Daoy (cell line): ENCODE measurements at places on chromosomes 3 and 15. TPM values are rescaled to one million over a fixed set of nuclear protein-coding genes. Genes with fewer than 3 reads are reported as not detected.

DNA sequence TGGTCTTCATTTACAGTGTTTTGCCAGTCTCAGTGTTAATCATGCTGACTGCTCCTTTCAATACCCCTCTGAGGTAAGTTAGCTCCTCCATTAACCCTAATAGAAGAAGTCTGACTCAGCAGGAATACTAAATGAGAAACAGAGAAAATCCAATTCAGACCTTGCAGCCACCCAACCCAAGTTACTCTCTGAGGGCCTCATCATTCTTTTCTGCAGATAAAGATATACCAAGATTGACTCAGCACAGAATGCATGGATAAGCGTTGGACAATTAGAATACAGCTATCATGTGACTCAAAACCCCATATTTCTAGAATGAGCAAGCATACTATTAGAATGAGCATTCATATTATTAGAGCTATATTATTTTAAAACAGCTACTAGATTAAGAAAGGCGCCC lies 389.1 kb upstream of the SGO1 start:
- no peak for DNase-seq

DNA sequence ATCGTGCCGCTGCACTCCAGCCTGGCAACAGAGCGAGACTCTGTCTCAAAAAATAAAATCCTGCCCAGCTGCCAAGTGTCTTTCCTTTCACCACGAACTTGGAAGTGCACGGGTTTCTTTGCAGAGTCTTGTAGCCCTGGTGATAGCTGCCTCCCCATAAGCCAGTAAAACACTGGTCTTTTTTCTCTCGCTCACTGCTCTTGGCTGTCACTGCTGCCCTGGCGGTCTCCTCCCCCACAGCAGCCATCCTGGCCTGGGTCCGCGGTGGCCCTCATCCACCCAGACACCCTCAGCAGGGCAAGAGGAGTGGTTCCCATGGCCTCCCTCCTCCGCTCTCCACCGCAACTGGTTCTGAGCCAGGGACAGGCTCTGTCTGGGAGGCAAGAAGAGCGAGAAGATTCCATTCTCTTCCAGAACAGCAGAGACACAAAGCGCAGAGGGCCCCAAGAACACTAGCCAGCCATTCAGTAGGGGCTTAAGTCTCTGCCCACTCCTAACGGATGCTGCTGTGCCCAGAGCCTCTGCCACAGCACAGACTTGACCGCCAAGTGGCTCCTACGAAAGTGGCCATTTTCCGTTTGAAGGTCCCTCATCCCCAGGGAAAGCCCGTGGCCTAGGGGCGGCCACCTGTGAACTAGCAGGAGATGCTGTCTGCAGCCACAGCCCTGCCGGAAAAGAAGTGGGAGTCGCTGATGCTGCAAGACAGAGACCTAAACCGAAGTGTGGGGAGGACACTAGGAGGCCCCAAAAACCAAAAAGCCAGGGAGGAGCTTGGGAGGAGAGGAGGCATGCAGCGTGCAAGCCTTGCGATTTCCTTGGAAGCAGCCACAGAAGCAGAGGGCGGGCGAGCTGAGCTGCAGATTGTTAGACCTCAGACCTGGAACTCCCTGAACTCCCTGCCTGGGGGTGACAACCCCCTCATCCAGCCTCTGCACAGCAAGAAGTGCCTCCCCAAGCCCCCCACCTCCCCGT lies 44.1 kb downstream of the KLHL25 start:
- no peak for DNase-seq

DNA sequence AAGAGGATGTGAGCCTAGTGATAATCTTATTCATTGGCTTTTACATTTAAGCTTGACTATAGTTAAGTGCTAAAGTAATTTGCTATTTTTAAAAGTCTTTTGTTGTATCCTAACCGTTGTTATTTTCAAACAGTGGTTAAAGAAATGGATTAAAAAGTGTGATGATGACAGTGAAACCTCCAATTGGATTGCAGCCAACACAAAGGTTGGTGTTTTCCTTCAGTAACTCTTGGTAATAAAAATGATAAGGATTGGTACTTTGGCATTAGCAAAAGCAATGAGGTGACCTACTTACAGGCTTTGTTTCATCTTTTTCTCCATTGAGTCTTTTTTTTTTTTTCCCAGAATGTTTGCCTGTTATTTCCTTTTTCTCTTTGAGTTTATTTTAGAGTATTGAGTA lies 87.5 kb upstream of the GOLGA6B start:
- no peak for DNase-seq

Gene FRG2C
- total RNA-seq, result 0.06 TPM in 1 of 2 replicates, not detected in the other

Gene IL20RB
- total RNA-seq, result 1.3 and 1.5 TPM in 2 replicates
